Naive thymus-derived CD8-positive, alpha-beta T cell (primary cell): ENCODE measurements at places on chromosomes 5 and 9. TPM values are rescaled to one million over a fixed set of nuclear protein-coding genes. Genes with fewer than 3 reads are reported as not detected.

GRCh38 chr5:17383526-17383925 is 114.5 kb upstream of the TAF11L2 start:
- DNase-seq: no peak

DNA sequence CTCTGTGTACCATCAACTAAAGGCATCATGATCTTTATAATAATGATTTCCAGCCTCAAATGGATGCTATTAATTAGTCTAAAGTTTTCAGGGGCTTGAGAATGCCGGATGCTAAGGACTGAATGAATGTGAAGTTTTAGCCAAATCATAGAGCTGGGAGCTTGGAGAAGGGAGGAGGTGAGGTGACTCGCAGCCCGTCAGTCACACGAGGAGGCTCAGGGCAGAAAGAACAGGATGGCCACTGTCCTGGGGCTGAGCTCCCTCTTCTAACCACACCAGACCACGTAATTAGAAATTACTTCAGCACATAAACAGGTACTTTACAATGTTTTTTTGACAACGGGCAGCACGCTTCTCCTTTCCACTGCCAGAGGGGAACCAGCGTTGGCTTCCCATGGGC is 222.6 kb downstream of the NPR3 start:
- no peak for DNase-seq

DNA sequence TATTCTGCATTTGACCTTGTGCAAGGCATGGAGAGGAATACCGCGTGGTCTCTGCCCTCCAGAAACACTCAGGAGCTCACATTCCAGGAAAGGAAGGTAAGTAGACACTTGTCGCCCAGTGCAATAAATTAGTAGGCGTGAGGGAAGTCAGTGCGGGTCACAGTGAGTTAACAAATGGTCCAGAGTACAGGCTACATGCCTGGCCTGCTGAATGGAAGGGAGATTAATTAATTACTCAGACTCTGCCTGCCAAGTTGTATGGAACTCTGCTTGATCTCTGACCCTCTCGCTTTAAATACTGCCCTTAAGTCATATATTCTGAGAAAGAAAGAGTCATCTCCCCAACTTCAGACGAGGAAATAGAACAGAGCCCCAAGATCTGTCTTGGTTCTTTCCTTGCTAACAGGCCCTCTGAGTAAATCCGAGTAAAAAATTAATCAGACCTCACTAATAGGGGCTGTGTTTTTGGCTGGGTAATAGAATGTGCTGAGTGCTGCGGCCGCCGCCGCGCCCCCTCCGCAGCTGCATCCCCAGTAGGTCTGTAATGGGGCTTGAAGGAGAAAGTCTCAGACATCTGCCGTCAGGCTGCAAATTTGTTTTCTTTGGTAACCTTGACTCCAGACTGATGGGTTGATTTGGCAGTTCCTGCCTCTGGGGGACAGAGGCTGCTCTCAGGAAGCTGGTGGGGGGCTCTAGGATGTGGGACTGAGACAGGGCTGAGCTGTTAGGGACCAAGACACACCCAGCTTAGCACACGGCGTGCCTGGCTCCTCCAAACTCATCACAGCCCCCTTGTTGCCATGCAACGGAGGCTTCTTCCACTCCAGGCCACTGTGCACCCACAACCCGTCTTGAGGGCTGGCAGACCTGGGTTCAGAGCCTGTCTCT is 144.4 kb downstream of the NSG2 start:
- no peak for DNase-seq

The C8G gene
- total RNA-seq: 0.99 TPM

DNA sequence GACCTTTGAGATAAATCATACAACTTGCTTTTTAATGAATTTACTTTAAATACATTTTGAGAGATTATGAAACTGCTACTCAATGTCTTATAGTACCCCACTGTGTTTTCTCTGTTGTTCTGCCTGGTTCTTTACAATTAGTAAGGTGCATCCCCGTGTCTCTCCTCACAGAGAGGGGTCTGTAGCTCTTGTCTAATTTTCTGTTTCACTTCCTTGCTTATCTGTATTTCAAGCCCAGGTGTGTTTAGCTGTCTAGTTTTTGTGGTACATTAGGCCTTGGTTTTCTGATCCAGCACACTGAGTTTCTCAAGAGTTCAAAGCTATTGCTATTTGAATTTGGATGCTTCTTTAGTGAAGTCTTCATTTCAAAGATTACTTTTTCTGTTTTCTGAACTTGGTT is 105.1 kb downstream of the MAST4 start:
- no peak for DNase-seq

DNA sequence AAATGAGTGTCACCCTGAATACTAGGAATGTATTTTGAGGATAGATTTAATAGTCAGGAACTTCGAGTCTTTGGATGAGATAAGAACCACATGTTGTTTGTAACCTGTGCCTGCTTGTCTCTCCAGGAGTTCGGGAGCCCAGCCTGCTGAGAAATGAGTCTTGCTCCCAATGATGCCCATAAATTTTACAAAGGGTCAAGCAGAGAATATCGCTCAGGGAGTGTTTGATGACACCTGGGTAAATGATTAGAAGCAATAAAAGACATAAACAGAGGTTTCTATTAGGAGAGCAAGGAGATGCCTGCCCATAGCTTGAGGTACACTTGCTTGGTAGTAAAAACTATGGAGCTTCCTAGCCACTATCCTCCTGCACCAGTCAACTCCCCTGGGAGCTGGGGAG is 46.9 kb upstream of the KLF4 start:
- DNase-seq: no peak

GRCh38 chr5:78373231-78373630 is 12.8 kb downstream of the SCAMP1 start:
- DNase-seq: no peak

The CANX gene
- total RNA-seq: 219 TPM

The GDNF gene
- not detected for total RNA-seq

The CCDC171 gene
- total RNA-seq: 2.1 TPM

GRCh38 chr5:150118561-150119229 is 32.3 kb upstream of the CSF1R start:
- DNase-seq: no peak

- peak; percentile 68 for DNase-seq
Measured at GRCh38 chr5:134526483-134527155, 1.1 kb downstream of the JADE2 start.

The SLC30A5 gene
- total RNA-seq: 48.1 TPM

DNA sequence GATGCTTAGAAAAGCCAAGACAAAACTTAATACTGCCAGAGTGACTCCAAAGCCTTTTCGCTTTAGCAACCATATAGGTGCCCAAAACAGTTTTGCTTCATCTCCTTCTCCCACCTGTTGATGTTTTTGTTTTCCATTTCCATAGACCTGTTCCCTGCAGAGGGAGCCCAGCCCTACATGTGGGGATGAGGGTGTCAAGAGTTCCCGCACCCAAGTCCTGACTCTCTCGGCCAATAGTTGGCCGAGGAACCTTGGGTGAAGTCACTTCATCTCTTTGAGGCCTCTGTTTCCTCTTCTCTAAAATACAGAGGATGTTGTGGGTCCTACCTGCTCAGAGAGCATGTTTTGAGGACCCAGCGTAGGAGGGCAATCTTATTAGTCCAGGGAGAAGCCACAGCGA is 38.5 kb upstream of the LCP2 start:
- no peak for DNase-seq

GRCh38 chr5:67960939-67961338 is 254.6 kb upstream of the PIK3R1 start:
- no peak for DNase-seq

The FOXD4 gene
- 0.60 TPM for total RNA-seq

GRCh38 chr5:169218861-169219260 is 82.1 kb downstream of the SLIT3 start:
- no peak for DNase-seq

- no peak for DNase-seq
Measured at GRCh38 chr5:81604193-81604592, 146.7 kb downstream of the SSBP2 start.

DNA sequence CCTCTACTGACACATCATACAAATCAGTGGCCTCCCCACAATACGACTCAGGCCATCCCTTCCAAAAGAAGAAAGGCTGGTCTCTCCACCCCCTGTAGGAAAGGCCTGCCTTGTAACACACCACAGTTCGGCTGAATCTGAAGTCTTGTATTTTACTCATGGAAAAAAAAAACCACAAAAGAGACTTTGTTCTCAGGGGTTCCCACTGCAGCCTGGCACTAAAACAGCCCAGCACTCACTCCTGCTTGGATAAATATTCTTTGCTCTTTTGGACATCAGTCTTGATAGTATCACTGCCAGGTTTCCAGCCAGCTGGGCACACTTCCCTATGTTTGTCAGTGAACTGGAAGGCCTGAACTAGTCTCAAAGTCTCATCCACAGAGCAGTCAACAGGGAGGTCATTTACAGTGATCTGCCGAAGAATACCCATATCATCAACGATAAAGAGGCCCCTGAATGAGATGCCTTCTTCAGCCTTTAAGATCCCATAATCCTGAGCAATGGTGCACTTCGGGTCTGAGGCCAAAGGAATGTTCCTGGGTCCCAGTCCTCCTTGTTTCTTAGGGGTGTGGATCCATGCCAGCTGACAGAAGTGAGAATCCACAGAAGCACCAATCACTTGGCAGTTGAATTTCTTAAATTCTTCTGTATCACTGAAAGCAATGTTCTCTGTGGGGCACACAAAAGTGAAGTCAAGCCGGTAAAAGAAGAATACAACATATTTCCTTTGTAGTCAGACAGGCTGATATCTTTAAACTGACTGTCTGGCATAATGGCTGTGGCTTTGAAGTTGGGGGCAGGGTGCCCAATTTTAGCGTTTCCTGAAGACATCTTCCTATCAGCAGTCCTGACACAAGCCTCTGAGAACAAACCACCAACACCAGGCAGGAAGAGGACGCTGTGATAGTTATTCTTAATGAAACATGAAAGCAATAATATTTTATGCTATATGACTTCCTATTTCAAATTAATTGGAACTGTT is 198.1 kb downstream of the LURAP1L start:
- no peak for DNase-seq

DNA sequence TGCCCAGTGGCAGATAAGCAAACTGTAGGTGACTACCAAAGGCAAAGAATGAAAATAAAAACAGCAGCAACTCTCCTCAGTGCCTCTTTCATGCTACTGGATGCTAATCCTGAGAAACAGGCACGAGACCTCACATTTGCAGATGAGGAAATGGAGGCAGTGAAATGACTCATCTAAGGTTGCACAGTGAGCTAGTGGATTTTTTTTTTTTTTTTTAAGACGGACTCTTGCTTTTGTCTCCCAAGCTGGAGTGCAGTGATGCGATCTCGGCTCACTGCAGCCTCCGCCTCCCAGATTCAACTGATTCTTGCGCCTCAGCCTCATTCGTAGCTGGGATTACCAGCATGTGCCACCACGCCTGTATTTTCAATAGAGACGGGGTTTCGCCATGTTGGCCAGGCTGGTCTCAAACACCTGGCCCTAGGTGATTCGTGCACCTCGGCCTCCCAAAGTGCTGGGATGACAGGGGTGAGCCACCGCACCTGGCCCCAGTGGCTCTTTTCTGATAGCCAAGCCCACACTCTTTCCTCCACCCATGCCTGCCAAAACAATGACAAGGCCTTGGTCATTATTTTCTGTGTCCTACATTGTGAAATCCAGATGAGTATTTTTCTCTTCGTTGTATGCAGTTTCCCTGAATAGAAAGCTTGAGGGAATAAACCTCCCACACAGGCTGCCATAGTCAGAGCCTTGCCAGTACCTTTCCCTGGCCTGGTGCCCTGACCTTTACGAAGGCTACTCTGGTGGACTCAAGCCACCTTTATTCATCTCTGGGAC is 19.2 kb downstream of the DOCK2 start:
- DNase-seq: no peak

DNA sequence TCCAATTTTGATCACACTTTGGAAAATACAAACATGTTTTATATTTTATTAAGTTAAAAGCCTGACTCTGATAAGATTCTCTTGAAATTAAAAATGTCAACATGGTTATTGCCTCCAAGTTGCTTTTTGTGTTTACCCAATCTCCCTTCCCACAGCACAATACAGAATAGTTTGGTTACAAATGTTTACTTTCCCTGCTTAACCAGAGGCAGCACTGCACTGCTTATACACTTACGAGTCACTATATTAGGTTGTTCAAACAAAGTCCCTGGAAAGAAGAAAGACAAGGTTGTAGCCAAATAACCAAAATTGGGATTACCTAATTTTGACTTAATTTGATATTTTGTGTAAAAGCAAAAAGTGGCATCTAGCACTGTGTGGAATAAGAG is 25.9 kb downstream of the SRFBP1 start:
- DNase-seq: no peak

GRCh38 chr9:124709292-124709690 is 61.8 kb downstream of the NR6A1 start:
- no peak for DNase-seq

The CTSV gene
- total RNA-seq: not detected

The PCDHA12 gene
- total RNA-seq: not detected

DNA sequence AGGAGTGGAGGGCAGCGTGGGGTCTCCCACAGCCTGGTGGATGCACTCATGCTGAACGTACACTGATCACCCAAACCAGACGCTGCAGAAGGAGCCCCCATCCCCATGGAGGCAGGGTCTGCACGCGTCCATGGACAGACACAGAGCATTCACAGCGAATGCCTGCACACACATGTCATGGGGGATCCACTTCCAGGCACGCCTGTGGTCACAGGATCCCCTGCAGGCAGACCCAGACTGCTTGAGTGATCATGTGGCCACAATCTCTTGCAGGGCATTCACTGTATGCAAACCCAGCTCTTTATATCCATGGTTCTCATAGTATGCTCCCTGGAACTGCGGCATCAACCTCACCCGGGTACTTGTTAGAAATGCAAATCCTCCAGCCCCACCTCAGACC is 5.4 kb downstream of the SNCB start:
- DNase-seq: no peak

The KCNIP1 gene
- not detected for total RNA-seq

GRCh38 chr9:68492806-68493205 is 47.9 kb downstream of the TMEM252 start:
- DNase-seq: no peak

The NUTM2F gene
- not detected for total RNA-seq

- DNase-seq: no peak
Measured at GRCh38 chr9:86020731-86021130, 78.6 kb downstream of the GOLM1 start.

DNA sequence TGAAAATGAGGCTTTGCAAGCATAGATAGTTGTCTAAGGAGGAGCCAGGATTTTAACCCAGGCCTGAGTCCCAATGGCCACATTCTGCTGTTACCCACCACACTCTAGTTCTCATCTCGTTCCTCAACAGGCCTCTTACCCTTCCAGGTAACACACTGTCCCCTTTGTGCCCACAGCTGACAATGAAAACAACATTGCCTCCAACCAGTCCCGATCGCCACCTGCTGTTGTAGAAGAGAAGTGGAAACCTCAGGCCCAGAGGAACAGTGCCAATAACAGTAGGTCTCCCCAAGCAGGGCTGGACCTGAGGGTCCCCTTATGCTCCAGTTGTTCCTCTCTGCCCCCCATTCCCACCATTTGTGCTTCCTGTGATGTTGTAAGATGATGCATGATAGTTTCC is 30.4 kb downstream of the AMBP start:
- DNase-seq: no peak
